ENCODE measurements at places on chromosomes 4 and X. TPM values are rescaled to one million over a fixed set of nuclear protein-coding genes. Genes with fewer than 3 reads are reported as not detected.

- no peak for DNase-seq
These were observed 96.5 kb upstream of the PUDP start for GRCh38 chrX:7244405-7244804.

DNA sequence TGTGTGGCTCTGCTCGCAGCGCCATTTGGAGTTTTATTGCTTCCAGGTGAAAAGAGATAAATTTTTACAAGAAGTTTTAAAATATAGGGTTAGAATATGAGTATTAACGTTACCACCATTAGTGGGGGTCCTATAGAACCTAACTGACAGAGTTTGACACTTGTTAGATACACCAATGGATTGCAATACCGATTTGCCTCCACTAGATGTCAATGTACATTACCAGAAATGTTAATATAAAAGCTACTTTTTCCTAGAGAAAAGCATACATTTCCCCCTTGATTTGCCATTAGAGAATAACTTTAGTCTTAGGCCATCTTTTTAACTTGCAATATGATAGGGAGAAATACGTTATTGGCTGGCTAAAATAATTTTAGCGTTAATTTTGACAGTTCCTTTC, 108.4 kb downstream of the LINC00632 start:
- DNase-seq = no peak

DNA sequence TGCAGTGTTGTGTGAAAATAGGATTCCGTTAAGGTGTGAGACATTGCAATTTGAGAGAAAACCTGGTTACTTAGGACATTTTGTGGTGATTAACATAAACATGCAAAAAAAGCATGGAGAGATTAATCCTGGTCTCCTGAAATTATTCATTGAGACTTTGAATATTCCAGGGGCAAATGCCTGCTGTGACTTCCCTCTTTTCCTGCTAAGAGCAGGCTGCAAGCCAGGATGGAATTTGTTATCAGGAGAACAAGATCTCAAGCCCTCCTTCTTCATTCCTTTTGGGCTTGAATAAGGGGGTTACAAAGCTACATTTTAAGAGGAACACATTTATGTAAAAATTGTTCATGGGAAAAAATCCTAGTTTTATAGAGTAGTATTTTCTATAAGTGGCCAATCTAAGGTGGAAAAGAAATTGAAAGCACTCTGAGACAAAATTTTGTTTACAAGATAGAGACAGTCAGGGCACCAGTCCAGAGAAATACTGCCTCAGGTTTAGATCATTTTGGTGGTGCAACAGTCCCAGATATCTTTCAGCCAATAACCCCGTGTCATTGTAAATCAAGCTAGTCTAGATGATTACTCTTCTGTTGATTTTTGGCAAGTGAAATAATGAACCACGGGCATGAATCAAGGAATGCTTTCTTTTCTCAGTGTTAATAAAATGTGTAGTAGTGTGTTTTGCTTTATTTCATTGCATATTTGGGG, 1528.3 kb upstream of the AGA start:
- DNase-seq = no peak

DNA sequence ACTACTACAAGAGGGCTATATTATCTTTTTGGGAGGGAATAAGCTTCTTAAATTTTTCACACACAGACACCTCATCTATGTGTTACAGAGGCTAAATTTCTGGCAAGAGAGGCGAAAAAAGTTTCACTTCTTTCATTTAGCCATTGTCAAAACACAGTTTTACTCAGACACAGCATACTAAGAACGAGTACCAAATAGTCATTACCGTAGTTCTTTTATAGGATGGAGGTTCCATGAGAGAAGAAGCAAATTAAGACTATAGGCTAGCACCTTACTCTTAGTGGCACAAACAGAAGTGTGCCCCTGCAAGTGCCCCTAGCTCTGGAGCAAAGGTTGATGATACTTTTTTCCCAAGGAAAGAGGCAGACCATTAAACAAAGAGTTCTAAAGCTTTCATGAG, 26.2 kb downstream of the UGT2B7 start:
- DNase-seq = no peak

Gene FRG2
- not detected for total RNA-seq

Gene SLC10A6
- not detected for total RNA-seq

- no peak for DNase-seq
These were observed 55.9 kb upstream of the NFKB1 start for GRCh38 chr4:102445213-102445612.

GRCh38 chr4:153488006-153488891, 22.1 kb downstream of the TMEM131L start:
- DNase-seq = peak; percentile 54

Gene HSFX1
- total RNA-seq = 0.50 TPM

GRCh38 chr4:22730021-22730420, 37.3 kb downstream of the GBA3 start:
- DNase-seq = no peak

DNA sequence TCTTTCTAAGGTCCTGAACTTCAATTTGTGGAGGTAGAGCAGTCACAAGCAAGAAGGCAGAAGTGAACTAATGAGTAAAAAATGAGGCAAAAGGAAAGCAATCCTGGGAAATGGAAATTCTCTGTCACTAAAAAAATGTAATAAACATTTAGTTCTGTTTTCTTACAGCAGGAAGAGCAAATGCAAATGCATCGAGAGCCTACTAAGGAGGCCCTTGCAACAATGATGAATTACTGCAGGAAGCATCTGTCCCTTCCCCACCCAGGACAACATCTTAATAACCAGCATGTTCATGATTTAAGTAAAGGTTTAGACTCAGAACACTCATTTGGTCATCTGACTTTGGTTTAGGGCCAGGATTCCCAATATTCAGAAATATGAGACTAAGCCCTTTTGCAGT, 341.4 kb upstream of the NOCT start:
- DNase-seq = no peak

Gene DRD5
- total RNA-seq = not detected

Gene IGFBP7
- total RNA-seq = 0.42 TPM

GRCh38 chrX:68874076-68874475, 45.3 kb downstream of the EFNB1 start:
- DNase-seq = no peak

- DNase-seq = no peak
These were observed 1338.0 kb downstream of the FSTL5 start for GRCh38 chr4:160825644-160826338.

- no peak for DNase-seq
These were observed 10.5 kb upstream of the EIF4E start for GRCh38 chr4:98939438-98939837.

DNA sequence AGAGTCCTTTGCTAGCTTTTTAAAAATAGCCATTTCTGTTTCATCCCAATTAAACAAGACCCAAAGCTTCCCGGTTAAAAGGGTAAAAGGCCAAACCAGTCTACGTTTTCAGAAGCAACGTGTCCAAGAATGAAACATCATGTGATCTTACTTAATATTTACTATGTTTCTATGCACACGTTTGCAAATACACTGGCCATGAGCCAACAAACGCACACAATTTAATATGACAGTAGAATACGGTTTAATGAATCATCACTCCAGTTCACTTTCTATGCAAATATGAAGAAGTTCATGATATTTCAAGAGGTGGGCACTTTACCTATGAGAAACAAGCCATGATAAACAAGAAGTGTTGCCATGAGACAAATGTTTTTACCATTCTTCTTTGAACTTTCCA, 4.3 kb downstream of the NR0B1 start:
- DNase-seq = no peak

DNA sequence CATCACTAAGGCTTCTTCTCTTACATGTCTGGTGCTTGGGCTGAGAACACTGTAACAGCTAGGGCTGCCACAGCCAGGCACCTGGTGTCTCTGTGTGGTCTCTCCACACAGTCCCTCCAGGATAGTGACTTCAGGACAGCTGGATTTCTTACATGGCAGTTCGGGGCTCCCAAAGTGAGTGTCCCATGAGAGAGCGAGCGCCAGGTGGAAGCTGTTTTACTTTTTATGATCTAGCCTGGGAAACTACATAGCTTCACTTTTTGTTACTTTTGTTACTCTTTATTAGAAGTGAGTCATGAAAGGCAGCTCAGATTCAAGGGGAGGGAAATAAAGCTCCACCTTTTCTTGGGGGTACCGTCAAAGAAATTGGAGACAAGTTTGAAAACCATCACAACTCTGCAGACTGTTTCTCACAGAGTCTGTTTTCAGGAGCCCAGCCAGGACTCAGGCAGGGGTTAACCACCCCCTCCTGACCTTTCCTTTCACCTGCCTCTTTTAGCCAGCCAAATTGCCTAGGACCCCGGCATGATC, 373.0 kb downstream of the MID1IP1 start:
- DNase-seq = no peak

Gene SCML1
- total RNA-seq = 1.6 TPM

All from H9 (cell line).